ENCODE measurements at places on chromosomes 12 and 14.

DNA sequence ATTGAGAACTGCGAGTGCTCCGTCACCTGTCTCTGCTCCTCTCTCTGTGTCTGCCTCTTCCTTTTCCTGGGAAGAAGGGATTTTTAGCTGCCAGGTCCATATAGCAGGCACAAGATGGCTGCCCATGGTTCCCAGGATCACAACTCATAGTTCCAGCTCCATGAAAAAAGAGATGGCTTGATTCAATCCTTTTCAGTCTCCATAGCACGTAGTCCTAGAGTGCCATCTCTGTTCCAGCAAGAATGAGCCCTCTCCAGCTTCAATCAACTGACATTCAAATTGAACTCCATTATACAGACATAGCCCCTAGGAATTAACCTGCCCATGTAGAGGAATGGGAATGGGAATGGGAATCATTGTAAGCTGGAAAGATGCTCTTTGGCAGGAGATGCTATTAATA is 34.7 kb upstream of the RTRAF start:
- no peak for DNase-seq

GRCh38 chr14:75995372-75996041 is 9.9 kb downstream of the IFT43 start:
- DNase-seq: no peak

GRCh38 chr12:16553457-16553856 is 52.5 kb downstream of the LMO3 start:
- DNase-seq: no peak

DNA sequence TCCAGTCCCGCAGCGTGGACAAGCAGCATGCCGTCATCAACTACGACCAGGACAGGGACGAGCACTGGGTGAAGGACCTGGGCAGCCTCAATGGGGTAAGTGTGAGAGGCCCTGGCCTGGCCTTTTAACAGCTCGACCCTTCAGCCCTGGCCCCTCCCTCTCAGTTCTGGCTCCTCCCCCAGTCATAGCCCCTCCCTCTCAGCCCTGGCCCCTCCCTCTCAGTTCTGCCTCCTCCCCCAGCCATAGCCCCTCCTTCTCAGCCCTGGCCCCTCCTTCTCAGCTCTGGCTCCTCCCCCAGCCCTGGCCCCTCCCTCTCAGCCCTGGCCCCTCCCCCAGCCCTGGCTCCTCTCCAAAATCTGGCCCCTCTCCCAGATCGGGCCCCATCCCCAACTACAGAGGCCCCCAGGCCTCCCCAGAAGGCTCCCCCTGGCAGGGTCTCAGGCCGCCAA is 11.2 kb downstream of the CEP170B start:
- DNase-seq: no peak

- no peak for DNase-seq
These were observed 178.5 kb upstream of the RTL1 start for GRCh38 chr14:101082036-101082435.

GRCh38 chr14:100072783-100073346 is 7.6 kb downstream of the EVL start:
- DNase-seq: no peak

DNA sequence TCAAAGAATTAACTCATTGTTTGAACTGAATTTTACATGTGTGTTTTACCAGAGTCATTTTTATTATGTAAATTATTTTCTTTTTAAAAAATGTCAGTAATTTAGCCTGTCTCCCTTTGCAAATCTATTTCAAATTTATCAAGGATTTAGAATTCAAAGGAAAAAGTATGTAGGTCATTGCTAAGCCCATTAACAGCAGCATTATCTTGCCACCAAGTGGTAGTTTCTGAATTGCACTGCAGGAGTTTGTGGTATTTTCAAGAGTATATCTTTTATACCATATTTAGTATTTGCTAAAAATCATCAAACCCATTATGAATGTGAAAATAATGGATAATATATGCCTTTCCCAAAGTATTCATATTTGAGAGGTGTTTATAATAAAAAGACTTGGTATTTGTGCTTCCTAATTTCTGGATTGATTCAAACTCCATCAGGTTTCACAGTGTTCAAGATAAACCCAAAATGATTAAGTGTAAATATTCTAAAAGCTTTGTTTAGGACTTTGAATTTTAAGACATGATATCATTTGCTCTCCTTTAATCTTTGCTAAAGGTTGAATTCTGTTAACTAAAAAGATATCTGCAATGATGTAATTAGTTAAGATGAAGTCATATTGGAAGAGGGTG is 711.4 kb downstream of the FSCB start:
- no peak for DNase-seq

DNA sequence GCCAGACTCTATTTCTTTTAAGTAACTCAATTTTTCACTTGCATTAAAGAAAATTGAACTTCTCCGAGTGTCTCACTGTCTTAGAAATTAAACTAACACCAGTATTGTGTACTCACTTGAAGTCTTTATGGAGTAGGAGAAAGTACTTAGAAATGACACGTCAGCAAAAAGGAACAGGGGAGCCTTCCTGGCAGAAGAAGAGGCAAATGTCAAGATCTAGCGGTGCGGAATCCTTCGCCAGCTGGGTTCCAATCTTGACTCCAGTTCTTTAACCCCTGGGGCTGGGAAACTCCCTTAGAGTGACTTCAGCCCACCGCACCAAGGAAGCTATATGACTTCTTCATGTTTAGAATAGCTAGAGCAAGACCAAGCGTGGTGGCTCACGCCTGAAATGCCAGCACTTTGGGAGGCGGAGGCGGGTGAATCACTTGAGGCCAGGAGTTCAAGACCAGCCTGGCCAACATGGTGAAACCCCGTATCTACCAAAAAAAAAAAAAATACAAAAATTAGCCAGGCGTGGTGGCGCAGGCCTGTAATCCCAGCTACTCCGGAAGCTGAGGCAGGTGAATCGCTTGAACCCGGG is 34.4 kb downstream of the WBP11 start:
- no peak for DNase-seq

DNA sequence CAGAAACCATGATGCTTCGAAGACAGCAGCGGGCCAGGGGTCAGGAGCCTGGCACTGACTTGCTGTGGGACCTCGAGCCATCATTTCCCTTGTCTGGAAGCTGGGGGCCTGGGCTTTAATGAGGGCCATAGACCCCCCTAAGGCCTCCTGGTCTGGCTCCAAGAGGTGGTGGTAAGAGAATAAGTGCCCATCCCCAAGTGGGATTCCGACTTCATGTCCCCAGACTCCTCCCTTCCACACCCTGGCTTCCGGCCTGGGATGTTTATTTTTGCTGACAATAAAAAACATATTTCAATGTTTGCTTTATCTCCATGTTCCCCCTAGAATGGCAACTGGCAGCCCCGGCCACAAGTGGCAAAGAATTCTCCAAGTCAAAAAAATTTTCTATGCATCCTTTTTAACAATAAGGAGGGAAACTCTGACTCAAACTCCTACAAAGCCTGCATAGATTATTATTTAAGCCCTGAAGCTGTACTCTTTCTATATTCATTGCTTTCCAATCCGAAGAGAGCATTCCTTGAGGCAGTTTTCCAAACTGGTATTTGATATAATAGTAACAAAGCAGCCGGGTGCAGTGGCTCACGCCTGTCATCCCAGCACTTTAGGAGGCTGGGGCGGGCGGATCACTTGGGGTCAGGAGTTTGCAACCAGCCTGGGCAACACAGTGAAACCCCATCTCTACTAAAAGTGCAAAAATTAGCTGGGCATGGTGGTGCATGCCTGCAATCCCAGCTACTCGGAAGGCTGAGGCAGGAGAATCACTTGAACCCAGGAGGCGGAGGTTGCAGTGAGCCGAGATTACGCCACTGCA is 84.0 kb downstream of the ITPK1 start:
- no peak for DNase-seq

DNA sequence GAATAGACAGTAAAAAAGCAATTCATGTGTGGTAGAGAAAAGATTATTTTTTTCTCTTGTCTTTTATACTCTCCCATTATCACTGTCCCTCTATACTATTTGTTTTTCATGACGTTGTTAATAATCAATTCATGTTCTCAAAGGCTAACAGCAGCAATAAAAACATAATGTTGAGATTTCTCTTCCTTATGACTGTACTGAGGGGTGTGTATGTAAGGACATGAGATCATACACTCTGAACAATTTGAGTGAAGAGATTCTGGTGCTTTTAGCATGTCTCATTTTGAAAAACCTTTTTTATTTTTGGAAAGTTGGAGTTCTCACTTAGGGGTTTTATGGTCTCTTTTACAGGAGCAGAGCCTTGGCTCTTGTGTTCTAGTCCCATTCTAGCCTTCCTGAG is 3.8 kb upstream of the TSPAN8 start:
- DNase-seq: no peak

- DNase-seq: no peak
These were observed 73.4 kb upstream of the ETV6 start for GRCh38 chr12:11576104-11576503.

GRCh38 chr12:56258820-56259183 is 618 bp upstream of the ANKRD52 start:
- no peak for DNase-seq

DNA sequence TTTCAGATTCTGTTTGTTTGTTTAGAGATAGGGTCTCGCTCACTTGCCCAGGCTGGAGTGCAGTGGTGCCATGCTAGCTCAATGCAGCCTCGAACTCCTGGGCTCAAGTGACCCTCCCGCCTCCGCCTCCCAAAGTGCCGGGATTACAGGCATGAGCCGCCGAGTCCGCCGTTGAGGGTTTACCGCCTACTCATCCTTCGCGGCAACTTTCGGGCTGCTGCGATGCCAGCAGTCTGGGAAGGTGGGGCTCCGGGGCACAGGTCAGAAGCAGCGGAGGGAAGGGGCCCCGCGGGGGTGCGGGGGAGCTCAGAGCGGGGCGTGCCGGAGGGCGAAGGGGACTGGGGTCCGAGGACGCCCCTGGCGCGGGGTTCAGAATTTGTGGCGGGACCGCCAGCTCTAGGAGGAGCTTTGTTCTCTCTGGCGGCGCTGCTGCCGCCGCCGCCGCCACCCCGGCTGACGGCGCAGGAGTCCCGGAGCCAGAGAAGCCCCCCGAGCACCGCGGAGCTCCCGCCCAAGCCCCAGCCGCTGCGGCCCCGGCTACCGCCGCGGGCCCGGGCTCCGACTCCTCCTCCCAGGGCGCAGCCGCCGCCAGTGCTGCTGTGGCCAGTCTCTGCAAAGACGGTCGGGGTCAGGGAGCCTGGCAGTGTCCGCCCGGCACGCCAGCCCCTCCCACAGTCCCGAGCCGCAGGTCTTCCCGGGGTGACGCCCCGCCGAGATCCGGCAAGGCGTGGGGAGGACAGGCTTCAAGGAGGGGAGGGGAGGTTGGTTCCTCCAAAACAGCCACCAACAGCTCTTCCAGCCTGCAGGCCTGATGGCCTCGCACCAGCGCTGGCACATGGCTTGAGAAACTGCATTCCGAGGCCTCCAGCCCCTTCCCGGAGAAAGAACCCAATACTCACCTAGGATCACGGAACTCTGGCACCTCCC is 10.9 kb upstream of the KRT77 start:
- DNase-seq: no peak

DNA sequence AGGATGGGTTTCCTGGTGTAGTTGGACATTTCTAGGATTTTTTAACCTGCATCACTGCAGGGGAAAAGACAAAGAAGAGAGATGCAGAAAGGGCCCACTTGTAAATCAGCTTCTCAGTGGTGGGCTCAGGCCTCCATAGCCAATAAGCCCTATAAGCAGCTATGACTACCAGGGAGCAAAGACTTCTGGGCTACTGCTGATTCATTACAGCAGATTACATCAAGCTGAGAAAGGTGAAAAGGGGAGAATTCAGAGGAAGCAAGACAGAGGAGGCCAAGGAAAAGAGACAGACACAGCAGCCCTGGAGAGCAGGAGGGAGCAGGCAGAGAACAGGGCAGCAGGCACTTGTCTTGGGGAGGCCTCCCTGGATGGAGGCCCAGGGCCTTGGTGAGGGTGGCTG is 95.2 kb downstream of the KCNA5 start:
- peak; percentile 29 for DNase-seq

GRCh38 chr12:115008929-115009328 is 325.0 kb upstream of the TBX3 start:
- no peak for DNase-seq

DNA sequence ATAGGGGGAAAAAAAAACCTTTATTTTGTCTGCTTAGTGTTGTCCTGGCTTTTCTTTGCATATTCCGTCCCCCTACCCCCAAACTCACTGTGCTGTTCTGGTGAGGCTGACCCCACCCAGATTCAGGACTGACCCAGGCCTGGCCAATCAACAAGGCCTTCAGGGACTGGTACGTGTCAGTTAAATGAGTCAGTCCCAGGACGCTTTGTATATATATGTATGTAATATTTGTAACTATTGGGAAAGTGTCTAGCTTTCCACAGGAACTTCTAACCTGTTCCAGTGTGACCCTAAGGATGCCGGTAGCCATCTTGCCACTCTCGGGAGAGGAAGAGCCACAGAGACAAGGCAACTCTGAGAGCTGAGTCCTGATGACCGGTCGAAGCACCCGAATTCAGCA is 107.4 kb downstream of the VCPKMT start:
- DNase-seq: no peak

GRCh38 chr12:112331886-112332285 is 50.3 kb downstream of the HECTD4 start:
- no peak for DNase-seq

- DNase-seq: no peak
These were observed 161.2 kb downstream of the FOXN3 start for GRCh38 chr14:89255852-89256251.

DNA sequence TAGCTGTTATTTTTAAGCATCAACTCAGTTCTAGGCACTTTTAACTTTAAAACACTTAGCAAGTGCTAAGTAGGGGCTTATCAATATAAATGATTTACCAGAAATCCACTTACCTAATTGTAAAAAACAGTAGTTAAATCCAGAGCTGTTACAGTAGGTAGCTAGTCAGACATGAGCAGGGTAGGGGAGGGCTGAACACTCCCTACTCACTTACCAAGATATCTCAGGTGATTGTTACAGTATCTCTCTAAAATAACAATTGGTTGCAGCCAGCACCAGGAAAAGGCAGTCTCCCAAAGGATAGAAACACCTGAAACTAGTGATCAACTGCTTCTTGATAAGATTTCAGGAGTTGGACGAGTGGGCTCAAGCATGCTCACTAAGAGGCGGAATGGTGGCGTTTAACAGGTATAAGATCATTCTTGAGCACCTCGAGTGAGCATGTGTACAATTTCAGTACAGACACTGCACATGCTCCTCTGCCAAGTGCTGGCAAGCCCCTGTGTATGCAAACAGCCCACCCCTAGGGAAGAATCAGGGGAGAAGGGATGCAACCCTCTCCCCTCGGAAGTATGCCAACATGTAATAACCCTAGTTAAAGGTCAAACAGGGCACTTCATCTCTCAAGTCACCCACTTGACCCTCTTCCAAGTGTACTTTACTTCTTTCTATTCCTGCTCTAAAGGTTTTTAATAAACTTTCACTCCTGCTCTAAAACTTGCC is 1113.6 kb upstream of the SEL1L start:
- no peak for DNase-seq

DNA sequence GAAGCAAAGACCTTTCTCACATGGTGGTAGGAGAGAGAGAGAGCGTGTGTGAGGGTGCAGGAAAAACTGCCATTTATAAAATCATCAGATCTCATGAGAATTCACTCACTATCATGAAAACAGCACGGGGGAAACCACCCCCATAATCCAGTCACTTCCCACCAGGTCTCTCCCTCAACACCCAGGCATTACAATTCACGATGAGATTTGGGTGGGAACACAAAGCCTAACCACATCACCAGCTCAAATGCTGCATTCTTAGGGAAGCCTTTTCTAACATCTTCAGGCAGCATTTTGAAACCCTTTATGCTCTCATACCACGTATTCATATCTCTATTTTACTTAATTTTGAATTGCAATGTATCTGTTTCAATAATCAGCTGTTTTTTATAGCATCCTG is 165.9 kb downstream of the TMTC3 start:
- DNase-seq: no peak
